DND-41 (cell line): ENCODE measurements at places on chromosomes 1 and 21.

GRCh38 chr1:191508239-191508638 is 650.0 kb upstream of the RGS18 start:
- DNase-seq, result no peak

- DNase-seq, result no peak
These were observed at the start of gene SLC30A10 for GRCh38 chr1:219927956-219928790. SLC30A10 (minus strand) TSS chr1:219928557; CDS start chr1:219928440, 117 bp downstream.

GRCh38 chr1:153292185-153292584 is 20.6 kb downstream of the PGLYRP3 start:
- DNase-seq, result no peak

DNA sequence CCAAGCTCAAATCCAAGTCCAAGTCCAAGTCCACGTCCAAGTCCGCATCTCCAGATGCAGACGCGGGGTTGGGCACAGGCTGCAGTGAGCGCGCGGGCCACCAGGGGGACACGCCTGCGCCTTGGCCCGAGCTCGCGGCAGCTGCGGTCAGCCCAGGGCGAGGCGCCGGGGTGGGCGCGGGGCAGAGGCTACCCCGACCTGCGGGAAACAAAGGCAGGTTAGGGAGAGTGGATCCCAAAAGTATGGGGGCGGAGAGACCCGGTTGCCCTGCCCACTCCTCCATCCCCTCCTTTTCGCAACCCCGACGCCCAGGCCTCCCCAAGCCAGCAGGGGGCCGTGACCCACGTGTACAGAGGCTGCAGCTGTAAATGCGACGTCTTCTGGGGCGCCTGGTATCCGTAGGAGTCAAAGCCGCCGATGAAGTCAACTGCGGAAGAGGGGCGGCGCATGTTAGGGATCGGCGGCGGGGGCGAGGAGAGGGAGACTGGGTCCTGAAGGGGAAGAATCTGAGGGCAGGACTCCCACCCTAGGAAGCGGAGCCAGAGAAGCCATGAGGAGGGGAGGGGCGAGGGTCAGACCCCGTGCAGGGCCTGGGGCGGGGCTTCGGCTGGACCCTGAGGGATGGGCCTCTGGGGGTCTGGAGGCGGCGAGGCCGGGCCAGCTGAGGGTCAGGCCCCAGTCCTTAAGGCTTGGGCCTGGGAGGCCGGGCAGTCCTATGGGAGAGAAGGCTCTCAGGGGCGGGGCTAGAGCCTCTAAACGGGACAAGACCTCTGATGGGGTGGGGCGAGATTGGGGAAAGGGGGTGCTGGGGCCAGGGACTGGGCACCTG is 58.0 kb downstream of the NKAIN1 start:
- peak; percentile 40 for DNase-seq

DNA sequence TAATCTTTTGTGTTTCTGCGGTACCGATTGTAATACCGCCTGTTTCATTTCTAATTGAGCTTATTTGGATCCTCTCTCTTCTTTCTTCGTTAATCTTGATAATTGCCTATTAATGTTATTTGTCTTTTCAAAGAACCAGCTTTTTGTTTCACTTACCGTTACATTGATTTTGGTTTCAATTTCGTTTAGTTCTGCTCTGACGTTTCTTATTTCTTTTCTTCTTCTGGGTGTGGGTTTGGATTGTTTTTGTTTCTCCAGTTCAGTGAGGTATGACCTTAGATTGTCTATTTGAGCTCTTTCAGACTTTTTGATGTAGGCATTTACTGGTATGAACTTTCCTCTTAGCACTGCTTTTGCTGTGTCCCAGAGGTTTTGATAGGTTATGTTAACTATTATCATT is 9.4 kb downstream of the OR2M2 start:
- DNase-seq, result no peak

DNA sequence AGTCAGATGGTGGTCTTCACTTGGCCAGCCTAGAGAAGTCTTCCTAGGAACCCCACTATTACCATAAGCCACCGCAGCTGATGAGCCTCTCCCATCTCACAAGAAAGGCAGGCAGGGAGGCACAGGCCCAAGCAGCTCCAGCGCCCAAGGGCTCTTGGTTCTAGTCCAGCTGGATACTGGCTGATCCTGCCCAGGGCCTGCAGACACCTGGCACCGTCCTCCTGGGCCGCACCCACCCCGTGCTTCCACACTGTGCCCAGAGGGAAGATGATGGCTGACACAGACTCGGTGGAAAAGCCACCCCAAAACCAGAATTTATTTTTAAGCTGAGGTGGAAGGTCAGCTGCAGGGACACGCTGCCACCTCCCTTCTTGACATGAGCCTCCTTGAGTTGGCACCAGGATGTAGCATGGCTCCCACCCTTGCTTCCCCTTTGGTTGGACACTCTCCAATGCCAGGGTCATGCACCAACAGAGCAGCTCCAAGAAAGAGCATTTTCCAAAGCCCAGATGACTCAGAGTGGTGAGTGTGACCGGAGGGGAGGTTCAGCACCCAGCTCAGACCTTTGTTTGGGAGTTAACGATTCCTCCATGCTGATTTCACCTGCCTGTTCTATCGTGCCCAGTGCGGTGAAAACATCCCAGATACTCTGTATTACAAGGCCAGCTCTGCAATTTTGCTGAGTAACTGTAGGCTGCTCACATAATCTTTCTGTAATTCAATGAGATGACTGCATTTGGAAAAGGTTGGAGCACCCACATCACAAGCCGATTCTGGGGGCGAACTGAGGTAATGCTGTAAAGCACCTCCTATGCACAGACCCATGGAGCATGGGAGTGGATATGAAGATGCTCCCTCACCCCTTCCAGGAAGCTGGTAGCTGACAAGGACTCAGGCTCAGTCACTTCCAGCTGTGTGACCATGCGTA is 63.1 kb upstream of the SLC2A1 start:
- no peak for DNase-seq

DNA sequence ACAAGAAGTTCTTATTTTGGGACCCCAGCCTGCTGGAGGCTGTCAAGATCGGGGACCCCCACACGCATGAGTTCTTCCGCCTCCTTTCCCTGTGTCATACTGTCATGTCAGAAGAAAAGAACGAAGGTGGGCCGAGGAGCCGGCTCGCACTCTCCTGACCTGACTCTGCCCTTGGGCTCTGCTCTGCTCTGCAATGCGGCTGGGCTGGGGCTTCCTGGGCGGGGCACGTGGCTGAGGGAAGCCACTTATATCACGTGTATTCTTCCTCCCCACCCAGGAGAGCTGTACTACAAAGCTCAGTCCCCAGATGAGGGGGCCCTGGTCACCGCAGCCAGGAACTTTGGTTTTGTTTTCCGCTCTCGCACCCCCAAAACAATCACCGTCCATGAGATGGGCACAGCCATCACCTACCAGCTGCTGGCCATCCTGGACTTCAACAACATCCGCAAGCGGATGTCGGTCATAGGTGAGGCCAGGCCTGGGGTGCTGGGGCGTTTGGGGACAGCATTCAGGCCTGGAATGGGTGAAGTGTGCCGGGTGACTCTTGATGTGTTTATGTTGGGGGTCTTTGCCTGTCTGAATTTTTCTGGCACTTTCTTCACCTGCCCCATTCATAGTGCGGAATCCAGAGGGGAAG is 17.6 kb downstream of the ATP8B2 start:
- no peak for DNase-seq
